Cardiac atrium fibroblast (primary cell): ENCODE measurements at places on chromosomes 11 and 22. TPM values are rescaled to one million over a fixed set of nuclear protein-coding genes. Genes with fewer than 3 reads are reported as not detected.

Gene NAALADL1
- 19.1 and 24.6 TPM in 2 replicates for total RNA-seq

Gene RFPL3
- total RNA-seq: not detected in 2 replicates

Gene PRODH
- total RNA-seq: not detected in 2 replicates

Gene SLC37A2
- total RNA-seq: 0.16 and 0.18 TPM in 2 replicates
